ENCODE measurements at places on chromosomes 13 and 19. TPM values are rescaled to one million over a fixed set of nuclear protein-coding genes. Genes with fewer than 3 reads are reported as not detected.
A peak's percentile ranks its signal among the peaks of the same experiment; 100 is the strongest.

- DNase-seq, result peak; percentile 45
Measured at GRCh38 chr19:29029268-29029958, 183.5 kb downstream of the UQCRFS1 start.

GRCh38 chr13:91747186-91747585 is 348.8 kb downstream of the GPC5 start:
- DNase-seq, result no peak

The FARP1 gene
- 89.2 TPM for total RNA-seq

The ZNF69 gene
- total RNA-seq, result 4.0 TPM

The IZUMO2 gene
- total RNA-seq, result not detected

DNA sequence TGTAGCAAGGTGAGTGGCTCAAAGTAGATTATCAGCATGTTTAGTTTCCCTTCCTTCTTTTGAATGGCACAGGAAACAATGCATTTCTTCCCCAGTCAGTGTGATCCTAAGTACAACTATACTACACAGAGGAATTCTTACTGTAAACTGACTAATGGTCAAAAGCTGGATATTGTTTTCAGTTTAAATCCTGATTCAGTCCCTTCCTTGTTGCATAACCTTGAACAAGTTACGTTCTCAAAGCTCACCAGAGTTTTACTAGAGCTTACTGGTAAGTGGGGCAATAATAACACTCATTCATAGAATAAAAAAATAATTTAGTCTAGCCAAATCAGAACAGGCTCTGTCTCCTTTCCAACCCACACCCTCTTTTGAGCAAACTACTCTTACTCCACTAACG is 180.1 kb downstream of the POSTN start:
- DNase-seq, result no peak

Measured in posterior vena cava (tissue), 2 donors.